ENCODE measurements at places on chromosomes 4 and X. TPM values are rescaled to one million over a fixed set of nuclear protein-coding genes. Genes with fewer than 3 reads are reported as not detected.

Gene CT45A3
- not detected for total RNA-seq

- no peak overlapping the region for H3K4me3 ChIP-seq
- H3K27me3 ChIP-seq: no peaks in the 10 kb centered on the region
- H3K36me3 ChIP-seq: no peaks in the 10 kb centered on the region
- H3K27ac ChIP-seq: no peak overlapping the region
Observed at GRCh38 chr4:8762356-8762755, 109.3 kb downstream of the HMX1 start.

Gene SAT1
- total RNA-seq: 312 TPM

- H3K4me3 ChIP-seq: no peak overlapping the region
- H3K27me3 ChIP-seq: no peaks in the 10 kb centered on the region
- no peaks in the 10 kb centered on the region for H3K36me3 ChIP-seq
- no peak for DNase-seq
- peaks cover 4% of the 10 kb centered on the region for H3K4me1 ChIP-seq
Observed at GRCh38 chrX:23959781-23960180, 52.0 kb downstream of the CXorf58 start.

GRCh38 chrX:1521459-1521956, 15.5 kb downstream of the P2RY8 start:
- peak overlapping the region; percentile 1 for H3K4me3 ChIP-seq
- peak overlapping the region; percentile 33 for H3K27ac ChIP-seq
- peaks cover 31% of the 10 kb centered on the region for H3K36me3 ChIP-seq
- peak; percentile 90 for DNase-seq
- no peaks in the 10 kb centered on the region for H3K27me3 ChIP-seq
- H3K4me1 ChIP-seq: peaks cover 54% of the 10 kb centered on the region

Gene GAGE13
- total RNA-seq: not detected

Gene CDX4
- not detected for total RNA-seq

DNA sequence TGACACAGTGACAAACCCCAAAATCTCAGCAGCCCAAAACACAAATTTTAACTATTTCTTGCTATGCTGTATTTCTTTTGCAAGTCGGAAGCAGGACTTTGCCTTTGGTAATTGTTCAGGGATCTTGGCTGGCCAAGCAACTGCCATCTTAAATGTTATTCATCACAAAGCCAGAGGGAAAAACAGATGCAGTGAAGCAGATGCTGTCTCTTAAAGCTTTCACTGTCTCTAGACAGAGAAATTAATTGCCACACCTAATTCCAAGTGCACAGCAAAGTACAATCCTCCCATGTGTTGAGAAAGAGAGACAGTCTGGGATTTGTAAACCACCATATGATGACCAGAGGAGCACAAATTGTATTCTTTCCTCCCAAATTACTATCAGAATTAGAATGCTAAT, 30.0 kb upstream of the GALNT7 start:
- H3K4me1 ChIP-seq: no peaks in the 10 kb centered on the region
- H3K36me3 ChIP-seq: no peaks in the 10 kb centered on the region
- H3K4me3 ChIP-seq: no peak overlapping the region
- DNase-seq: no peak

Gene FMR1NB
- not detected for total RNA-seq

Gene SLC39A8
- 17.9 TPM for total RNA-seq

Gene RTL3
- not detected for total RNA-seq

DNA sequence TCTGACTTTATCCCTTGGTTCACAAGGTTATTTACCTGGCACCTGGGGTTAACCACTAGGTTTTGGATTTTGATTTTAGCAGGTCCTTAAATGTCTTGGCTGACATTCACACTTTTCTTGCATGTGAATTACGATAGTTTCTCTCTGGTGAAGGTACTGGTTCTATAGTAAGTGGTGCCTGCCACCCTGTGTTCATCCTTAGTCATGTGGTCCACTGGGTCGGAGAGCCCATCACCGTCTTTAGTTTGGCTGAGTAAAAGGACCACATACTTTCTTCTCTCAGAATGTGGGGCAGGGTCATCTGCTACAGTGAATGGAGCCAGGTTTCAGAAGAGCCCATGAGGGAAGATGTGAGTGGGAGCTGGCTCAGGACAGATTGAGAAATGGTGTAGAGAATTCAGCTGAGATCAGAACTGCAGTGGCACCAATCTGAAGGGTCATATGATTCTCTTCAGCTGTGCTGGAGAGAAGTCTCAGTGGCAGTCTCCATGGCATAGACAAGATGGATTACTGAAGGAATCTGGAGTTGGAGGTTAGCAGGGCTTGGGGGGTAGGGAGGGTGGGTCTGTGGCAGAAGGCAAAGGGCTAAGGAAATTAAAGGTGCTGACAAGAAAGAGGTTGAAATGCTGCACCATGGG, 310.4 kb downstream of the GPAT3 start:
- H3K27me3 ChIP-seq: no peaks in the 10 kb centered on the region
- H3K4me3 ChIP-seq: no peak overlapping the region
- H3K4me1 ChIP-seq: no peaks in the 10 kb centered on the region

- no peaks in the 10 kb centered on the region for H3K4me1 ChIP-seq
- H3K27ac ChIP-seq: no peak overlapping the region
- no peaks in the 10 kb centered on the region for H3K27me3 ChIP-seq
Observed at GRCh38 chrX:77561372-77561771, 114.2 kb downstream of the FGF16 start.

Gene SSX4
- not detected for total RNA-seq

Gene TRPC3
- not detected for total RNA-seq

DNA sequence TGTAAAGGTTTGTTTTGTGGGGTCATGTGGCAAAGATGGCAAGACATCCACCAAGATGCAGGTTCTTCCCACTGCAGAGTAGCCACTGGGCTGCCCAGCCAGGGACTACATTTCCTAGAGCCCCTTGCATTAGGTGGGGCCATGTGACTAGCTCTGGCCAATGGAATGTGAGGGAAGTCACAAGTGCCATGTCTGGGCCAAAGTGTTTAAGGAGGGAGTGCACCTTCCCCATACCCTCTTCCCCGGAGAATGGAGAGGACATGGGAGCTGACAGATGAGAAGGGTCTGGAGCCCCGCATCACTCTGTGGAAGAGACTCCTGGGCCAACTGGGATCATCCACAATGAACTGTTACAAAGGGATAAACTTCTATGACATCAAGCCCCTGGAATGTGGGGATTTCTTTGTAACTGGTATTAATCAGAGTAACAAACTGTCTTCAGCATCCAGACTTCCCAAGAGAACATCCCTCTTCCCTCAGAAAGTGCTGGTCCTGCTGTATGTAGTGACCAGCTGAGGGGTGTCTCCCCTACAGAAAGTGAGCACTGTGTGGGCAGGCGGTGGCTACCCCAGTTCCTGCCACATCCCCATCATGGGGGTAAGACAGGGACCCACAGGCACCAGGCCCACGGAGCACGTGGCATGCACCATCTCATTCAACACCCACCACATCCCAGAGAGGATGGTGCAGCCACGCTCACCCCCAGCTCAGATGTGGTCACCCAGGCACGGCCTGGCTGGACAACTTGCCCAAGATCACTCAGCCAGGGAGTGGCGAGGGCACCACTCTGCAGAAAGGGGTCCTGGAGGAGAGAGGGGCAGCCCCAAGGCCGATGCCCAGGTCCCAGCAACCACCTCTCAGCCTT, 10.9 kb downstream of the PPP2R2C start:
- no peaks in the 10 kb centered on the region for H3K36me3 ChIP-seq
- no peak overlapping the region for H3K4me3 ChIP-seq
- no peak for DNase-seq
- no peaks in the 10 kb centered on the region for H3K4me1 ChIP-seq
- H3K27me3 ChIP-seq: peaks cover 4% of the 10 kb centered on the region

Gene ZCCHC18
- total RNA-seq: 2.9 TPM

Gene CTAG1A
- total RNA-seq: not detected

DNA sequence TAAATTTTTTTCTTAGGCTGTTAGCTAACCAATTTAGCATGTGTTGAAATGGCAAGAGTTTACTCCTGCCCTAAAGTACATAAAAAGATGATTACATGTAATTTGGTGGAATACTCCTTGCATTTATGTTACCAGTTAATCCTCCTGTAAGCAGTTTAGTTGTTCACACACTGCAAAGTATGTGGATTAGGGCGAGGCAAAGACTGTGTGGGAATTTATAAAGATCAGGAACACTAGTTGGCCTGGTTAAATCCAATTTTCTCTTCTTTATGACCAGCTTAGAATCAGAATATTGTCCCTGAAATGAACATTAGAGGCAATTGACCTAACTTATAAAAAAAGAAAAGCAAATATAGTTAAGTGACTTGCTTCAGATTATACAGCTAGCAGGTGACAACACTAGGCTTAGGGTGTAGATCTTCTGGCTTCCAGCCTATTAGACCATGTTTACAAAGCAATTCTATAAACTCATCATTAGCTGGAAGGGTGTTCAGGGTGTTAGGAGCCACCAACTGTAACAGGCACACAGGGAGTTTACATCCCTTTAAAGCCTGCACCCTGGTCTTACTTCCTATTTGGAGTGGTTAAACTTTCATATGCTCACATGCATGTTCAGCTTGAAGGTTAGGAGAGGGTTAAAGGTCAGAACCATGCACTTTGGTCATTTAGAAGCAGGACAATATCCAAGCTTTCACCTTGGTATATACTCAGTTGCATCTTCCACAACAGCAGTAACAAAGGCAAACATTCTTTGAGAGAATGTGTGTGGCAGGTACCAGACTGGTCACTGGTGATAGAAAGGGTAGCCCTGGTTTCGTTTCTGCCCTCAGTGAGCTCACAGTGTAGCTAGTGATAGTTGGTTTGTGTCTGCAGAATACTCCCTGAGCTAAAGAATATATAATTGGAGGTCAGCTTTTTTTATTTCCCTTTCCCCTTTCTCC, 72.6 kb downstream of the GC start:
- H3K36me3 ChIP-seq: no peaks in the 10 kb centered on the region
- H3K27ac ChIP-seq: no peak overlapping the region
- H3K27me3 ChIP-seq: no peaks in the 10 kb centered on the region

DNA sequence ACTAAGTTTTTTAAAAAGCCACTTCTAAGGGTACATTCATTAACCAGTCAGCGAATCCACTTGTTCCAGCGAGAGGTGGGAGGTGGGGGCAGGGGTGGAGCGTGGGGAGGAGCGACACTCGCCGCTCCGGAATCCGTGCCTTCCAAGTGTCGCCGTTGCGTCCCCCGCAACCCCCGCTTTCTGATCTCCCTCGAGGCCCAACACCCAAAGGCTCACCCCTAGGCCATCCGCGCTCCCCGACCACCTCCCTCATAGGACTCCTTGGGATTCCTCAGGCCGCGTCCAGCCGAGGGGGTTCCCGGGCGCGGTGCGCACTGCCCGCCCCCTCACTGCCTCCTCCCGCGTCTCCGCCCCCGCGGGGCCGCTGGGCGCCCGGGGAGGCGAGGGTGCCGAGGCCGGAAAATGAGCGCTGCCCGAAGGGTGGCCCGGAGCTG, 108.1 kb upstream of the STOX2 start:
- no peak for DNase-seq
- peaks cover 4% of the 10 kb centered on the region for H3K4me1 ChIP-seq
- peaks cover 61% of the 10 kb centered on the region for H3K27me3 ChIP-seq
- H3K36me3 ChIP-seq: no peaks in the 10 kb centered on the region
- H3K27ac ChIP-seq: no peak overlapping the region

DNA sequence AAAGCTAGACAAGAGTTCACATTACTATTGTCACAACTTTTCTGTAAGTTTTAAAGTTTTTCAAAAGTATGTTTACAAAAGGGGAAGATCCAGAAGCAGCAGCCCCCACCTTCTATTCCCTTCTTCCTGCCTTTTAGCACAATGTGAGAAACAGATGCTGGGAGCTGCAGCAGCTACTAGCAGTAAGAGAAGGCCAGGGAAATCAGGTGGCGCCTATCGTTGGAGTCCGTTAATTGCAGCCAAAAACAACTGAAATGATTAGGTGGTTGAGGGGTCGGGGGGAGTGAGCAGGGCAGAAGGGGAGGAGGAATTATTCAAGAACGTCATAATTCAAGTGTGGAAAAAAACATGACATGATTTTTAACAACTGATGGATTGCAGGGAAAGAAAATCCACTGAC, 27.4 kb downstream of the FRYL start:
- peaks cover 20% of the 10 kb centered on the region for H3K4me1 ChIP-seq
- H3K4me3 ChIP-seq: no peak overlapping the region
- no peaks in the 10 kb centered on the region for H3K27me3 ChIP-seq
- no peak overlapping the region for H3K27ac ChIP-seq

Gene NWD2
- not detected for total RNA-seq

- H3K27me3 ChIP-seq: peaks cover 3% of the 10 kb centered on the region
- no peak overlapping the region for H3K4me3 ChIP-seq
- DNase-seq: no peak
Observed at GRCh38 chr4:47167081-47168035, 136.0 kb downstream of the GABRB1 start.

Gene TCEAL5
- not detected for total RNA-seq
